ENCODE measurements at places on chromosomes 6 and 20.

DNA sequence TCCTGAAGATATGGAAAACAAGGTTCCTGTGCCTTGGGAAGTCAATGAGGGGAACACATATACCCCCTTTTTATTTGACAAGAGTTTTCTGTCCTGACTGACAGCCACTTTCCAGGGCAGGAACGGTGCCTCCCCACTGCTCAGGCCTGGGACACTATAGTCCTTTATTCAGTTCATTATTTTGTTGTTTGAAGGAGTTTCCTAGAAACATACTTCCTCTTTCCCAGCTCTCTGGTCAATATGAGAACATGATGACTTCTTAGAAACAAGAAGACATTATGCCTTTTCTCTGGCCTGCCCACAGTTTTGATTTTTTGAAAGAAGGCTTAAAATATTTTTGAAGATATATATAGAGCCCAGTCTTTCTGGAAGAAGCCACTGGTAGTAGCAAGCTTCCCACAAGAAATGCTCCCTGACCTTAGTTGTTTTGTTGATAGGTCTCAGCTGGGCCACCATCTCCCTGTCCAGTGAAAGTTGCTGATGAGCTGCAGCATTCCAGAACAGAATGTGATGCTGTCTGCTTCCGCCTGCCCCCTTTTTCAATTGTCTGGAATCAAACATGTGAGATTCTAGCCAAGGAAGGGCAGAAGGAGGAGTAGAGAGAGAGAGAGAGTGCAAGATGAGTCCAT is 350.0 kb upstream of the PRND start:
- no peak for DNase-seq

- no peak for DNase-seq
Measured at GRCh38 chr6:135851442-135852271, at the start of gene PDE7B. TSS of gene PDE7B (plus strand) at chr6:135851701.

GRCh38 chr6:136347847-136348246 is 58.2 kb upstream of the BCLAF1 start:
- DNase-seq, result no peak

GRCh38 chr20:39985271-39985827 is 703.7 kb downstream of the MAFB start:
- DNase-seq, result no peak

DNA sequence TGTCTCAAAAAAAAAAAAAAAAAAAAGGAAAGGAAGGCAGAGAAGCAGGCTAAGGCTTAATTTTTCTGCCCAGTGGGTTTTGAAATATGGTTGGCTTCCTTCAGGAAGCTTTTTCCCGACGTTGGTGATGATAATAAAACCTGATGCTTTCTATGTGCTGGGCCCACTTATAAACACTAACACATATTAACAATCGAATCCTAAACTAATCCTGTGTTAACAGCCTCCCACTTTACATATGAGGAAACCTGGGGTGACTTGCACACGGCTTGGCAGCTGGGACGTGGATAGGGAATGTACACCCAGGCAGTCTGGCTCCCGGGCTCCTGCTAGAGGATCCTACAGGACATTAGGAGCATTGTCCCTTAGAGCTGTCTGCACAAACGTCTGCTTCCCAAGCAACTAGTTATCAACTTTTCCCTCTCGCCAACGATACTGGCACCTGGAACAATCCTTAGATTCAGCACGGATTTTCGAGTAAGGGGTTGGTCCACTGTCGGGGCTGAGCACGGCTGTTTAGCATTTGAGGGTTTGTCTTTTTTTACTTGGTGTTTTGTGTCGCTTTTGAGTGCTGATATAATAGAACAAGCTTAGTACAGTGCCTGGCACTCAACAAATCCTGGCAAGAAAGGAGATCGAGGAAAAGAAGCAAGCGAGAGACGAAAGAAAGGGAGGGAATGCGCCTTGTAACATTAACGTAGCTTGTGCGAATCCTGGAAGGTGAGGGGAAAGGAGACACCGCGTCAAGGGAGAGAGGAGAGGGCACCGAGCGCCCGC is 622 bp upstream of the KIZ start:
- peak; percentile 85 for DNase-seq

DNA sequence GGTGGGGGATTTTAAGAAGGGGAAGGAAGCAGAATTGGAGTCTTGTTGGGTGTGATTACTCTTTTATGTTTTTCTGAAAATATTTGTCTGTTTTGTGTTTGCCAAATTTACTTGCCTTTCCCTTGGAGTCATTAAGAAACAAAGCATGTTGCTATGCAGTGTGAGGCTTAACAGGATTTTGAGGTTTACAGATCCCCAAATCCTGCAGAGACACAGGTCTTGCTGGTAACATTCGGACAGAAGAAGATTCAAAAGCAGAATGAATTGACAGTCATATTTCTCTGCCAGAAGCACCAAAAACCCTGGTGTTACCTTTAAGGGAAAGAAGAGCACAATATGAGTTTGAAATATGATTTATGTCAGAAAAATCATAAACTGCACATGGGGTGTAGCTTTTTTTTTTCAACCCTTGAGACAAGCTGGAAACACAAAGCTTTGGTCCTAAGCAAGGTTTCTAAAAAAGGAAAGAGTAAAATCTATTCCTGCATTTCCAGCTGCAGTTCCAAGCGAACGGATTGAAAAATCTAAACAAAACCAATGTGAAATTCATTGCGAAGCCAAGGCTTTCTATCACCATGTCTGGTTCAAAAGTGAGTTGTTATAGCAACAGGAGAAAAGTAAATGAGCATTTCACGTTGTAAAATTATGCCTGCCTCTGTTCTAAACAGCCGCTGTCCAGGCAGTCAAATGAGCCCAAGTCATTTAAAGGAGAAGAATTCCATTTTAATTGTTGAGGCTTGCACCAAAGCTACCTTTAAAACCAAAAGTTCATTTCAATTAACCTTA is 358.9 kb upstream of the SASH1 start:
- no peak for DNase-seq

GRCh38 chr6:11217360-11218101 is 14.9 kb downstream of the NEDD9 start:
- no peak for DNase-seq

GRCh38 chr6:128095362-128095761 is 194.5 kb upstream of the THEMIS start:
- no peak for DNase-seq

DNA sequence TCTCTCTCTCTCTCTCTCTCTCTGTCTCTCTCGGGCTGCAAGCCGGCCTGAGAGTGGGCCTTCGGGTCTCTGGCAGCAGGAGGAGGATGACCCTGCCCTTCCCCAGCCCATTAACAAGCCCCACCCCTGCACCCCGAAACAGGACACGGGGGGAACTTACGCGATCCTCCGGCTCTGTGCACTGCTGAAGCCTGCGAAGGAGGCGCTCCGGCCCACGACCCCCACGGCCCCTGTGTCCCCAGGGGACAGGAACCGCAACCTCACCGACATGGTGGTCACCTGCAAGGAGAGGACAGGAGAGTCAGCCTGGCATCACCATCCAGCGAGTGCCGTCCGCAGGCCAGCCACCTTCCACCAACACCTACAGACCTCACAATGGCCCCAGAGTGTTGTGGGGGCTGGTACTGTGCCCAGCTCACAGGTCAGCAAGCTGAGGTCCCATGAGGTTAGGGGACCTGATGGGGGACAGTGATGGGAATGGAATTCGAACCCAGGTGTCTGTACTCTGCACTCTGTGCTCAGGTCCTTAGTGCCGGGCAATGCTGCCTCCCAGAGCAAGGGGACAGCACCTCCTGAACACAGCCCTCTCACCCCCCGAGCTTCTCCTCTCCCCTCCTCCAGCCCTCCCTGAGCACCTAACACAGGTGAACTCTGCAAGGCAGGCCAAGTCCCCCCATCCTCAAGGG is 60.6 kb downstream of the RIPOR3 start:
- DNase-seq, result no peak

- no peak for DNase-seq
Measured at GRCh38 chr20:49631061-49631716, 63.3 kb upstream of the PTGIS start.

DNA sequence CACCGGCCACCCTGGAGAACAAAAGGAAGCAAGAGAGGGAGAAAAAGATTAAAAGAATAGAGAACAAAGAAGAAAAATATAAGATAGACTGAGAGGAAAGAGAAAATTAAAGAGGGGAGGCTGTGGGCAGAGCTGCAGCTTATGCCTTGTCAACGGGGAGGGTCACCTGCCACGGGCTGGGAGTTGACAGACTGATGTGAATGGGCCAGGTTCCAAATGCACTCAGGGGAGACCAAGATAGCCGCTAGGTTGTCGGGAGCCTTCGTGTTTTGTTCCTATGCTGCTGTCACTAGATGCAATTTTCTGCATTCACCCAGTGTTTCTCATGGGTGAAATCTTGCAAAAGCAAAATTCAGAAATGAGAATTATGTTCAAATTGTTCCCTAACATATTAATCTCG is 119.6 kb upstream of the MTHFD1L start:
- DNase-seq, result no peak

DNA sequence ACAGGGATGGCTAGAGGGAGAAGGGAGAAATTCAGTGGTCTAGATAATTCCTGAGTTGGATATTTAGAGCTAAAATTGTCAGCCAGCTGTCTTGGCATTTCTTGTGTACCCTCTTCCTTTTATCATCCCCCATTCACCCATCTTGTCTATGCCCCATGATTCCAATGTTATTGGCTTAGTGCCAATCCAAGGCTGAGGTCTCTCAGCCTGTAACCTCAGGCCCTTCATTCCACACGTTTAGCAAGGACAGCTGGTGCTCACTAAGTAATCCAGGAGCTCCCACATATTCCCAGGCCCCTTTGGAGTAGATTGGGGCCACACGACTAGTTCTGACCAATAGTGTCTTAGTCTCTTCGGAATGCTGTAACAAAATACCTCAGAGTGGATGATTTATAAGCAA is 112.4 kb upstream of the ATXN1 start:
- no peak for DNase-seq

DNA sequence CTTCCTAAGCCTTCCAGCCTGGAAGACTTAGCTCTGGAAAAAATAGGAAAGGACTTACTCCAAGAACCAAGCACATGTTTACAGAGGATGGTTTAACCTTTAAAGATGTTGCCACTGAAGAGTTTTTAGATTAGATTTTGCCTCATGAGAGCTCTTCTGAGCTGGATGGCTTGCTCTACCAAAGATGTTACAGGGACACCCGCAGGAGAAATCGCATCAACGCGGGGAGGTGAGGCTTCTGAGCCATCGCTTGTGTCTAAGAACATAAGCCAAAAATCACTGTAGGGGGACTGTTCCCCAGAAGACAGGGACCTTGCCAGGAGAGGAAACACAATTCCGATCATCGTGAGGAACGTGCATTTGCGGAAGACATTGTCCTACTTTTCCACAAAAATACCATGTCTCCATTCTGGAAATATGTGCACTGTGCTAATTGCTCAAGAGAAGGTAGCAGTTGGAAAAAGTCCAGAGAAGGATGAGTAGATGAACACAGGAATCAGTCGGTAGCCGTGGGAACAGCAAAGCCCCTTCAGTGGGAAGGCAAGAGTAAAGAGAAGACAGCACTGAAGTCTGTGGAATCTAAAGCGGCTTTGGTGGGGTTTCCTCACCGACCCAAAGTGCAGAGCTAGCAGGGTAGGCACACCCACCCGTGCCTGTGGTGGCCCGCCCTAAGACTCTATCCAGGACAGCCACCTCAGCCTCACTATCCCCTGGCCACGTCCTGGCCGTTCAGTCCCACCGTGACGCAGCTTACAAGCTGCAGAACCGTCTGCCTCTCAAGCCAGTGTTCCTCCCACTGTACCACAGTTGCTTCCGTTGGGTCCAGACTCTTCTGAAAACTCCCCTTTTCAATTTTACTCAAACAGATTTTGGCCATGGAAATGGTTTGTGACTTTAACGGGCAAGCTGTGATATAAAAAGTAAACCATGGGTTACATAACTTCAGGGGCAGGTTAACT is 334.8 kb downstream of the NRN1 start:
- DNase-seq, result no peak

GRCh38 chr6:21664314-21665109 is 71.0 kb downstream of the SOX4 start:
- peak; percentile 59 for DNase-seq

DNA sequence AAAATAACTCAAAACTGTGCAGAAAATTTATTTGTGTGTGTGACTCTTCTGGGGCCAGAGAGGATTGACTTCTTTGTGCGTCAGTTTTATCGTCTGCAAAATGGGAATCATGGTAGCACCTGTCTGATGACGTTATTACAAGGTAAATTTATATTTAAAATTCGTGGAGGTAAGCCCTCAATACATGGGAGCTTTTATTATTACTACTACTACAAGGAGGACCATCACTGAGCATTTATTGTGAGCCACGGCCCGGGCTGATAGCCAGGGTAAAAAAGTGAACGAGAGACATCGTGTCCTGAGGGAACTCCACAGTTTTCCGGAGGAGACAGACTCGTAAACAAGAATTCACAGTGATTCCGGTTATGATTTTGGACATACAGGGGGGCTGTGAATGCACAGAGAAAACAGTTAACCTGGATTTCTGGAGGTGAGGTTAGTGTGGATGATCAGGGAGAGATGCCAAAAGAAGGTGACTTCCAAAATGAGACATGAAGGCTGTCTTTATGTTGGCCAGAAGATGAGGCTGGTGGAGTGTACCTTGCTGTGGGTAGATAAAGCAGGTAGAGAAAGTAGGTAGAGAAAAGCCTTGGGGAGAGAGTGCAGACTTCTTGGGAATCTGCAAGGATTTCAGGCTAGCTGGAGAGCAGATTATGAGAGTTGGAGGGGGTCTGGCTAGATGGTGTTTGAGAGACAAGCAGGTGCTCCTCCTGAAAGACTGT is 10.6 kb upstream of the SERINC3 start:
- DNase-seq, result no peak

DNA sequence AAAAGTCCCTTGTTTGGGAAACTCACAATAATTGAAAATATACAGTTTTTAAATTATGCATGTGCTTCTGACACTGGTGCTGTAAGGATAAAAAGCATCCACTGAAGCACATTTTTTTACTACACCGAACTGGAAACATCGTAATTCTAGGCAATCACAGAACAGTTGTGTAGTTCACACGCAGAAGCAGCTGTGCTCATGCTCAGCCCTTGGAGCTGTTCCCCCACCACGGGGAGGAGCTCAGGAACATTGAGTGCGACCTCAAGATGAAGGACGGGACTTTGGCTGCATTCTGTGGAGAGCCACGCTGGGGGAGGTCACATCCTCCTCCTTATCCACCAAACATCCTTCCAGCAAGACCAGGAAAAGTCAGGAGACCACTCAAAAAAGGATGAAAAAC is 466.3 kb upstream of the CDH4 start:
- DNase-seq, result no peak

DNA sequence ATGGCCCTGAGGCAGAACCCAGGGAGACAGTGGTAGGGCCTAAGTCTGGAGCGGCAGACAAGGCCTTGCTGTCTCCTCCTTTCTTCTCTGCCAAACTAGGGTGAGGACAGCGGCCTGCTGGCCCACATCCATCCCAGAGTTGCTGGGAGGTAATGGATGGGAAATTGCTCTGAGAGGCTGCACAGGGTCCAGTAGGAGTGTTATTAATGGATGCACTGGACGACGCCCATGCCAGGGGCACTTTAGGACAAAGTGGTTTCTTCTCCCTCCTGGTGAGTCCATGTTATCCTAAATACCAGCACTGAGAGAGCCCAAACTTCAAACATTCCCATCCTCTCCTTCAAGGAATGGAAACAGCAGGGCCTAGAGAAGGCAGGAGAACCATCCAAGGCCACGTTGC is 28.3 kb upstream of the PREX1 start:
- DNase-seq, result no peak
